ENCODE measurements at places on chromosomes 7 and 10.
A peak's percentile ranks its signal among the peaks of the same experiment; 100 is the strongest.

GRCh38 chr10:88213065-88213605 is 349.7 kb downstream of the PTEN start:
- no peak for DNase-seq

DNA sequence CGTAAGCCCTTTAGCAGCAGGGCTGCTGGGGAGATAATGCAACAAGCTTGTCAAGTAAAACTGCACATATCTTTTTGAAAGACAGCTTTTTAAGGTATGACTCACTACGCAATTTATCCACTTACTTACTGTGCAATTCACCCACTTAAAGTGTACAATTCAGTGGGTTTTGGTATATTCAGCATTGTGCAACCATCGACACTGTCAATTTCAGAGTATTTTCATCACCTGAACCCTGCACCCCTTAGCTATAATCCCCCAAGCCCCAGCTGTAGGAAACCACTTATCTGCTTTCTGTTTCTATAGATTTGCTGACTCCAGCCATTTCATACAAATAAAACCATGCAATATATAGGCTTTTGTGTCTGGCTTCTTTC is 168.0 kb downstream of the PTPN20 start:
- no peak for DNase-seq

DNA sequence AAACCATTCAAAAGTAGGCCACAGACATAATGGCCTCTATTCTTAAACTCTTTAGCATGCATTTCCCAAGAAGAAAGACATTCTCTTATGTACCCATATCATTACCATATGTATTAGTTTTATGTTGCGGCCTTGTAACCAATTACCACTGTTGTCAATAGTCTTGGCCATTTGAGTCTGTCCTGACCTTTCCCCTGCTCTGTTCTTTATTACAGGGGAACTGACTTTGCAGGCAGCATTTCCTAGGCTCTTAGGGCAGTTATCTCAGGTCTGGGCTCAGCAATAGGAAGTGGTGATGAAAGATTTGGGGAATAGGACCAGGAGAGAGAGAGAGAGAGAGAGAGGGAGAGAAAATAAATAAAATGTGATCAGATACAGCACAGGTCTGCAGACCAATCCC is 194.5 kb upstream of the LRGUK start:
- DNase-seq: no peak

DNA sequence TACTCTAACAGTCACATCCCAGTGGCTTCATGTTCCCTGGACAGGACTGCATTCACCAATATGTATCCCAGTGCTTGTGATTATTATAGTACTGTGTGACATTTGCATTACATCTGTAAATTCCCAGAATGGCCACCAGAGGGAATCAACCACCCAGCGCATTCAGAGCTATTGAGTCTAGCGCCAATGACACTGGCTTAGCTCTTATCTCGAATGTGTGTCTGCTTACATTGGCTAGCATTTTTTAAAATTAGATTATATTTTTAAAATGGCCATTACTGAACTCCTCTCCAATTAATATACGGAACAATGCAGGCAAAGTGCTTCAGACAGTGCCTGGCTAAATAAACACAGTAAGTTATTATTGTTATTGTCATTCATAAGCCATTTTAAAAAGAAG is 36.3 kb downstream of the TRIL start:
- DNase-seq: peak; percentile 39

DNA sequence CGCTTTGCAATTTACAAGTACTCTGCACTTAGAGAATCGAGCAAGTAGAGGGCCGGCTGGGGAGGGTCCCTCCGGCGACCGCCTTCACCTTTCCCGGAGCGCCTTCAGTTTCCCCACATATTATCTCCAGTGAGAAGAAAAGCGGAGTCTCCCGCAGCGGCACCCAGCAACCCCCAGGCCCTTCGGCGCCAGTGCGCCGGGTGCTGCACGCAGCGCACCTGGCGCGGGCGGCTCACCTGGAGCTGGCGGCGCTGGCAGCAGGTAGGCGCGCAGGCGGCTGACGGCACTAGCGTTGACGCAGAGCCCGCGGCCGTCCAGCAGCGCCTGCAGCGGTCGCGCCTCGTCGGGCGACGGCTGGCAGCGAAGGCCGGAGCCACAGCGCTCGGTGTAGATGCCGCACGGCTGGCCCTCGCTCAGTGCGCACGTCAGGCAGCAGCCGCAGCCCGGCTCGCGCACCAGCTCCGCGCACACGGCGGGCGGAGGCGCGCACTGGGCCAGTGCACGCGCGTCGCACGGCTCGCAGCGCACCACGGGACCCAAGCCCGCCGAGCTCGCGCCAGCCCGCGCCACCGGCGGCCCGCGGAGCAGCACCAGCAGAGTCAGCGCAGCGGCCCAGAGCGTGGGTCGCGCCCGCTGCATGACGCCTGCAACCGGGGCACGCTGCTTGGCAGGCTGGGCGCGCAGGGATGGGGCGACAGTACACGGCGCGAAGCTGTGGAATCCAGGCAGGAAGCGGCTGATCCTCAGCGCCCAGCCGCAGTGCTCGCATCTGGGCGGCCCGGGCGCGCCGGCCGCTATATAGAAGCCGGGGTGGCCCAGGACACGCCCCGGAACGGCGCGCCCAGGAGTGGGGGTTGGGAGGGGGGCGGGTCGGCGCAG is at the start of gene IGFBP3:
Gene IGFBP3 (minus strand): TSS at position 771 of the 879 bp plus-strand sequence. CDS start 132 bp downstream, at position 639.
- no peak for DNase-seq

- no peak for DNase-seq
Measured at GRCh38 chr7:116339564-116339963, 129.2 kb downstream of the TES start.

GRCh38 chr10:91642831-91643692 is 10.2 kb upstream of the PPP1R3C start:
- no peak for DNase-seq

- no peak for DNase-seq
Measured at GRCh38 chr7:108360058-108360800, 96.0 kb downstream of the NRCAM start.

- peak; percentile 85 for DNase-seq
Measured at GRCh38 chr10:132447446-132448247, 50.6 kb downstream of the PWWP2B start.

DNA sequence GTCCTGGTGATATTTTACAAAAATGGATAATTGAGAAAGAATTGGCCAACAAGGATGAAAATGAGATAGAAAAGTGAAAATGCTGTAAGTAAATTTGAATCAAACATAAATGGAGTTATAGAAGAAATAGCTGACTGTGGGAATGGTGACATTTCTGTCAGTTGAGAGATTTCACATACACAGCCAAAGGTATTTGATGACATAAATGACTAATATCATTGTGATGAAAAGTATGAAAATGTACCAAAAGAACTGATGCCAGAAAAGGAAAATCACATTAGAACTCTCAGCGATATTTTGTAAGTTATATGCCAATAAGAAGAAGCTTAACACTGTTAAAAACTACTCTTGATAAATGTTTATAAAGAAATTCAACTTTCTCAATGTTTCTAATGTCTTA is 54.9 kb downstream of the TFPI2 start:
- no peak for DNase-seq

- no peak for DNase-seq
Measured at GRCh38 chr7:42930889-42931288, 1.1 kb downstream of the PSMA2 start.

DNA sequence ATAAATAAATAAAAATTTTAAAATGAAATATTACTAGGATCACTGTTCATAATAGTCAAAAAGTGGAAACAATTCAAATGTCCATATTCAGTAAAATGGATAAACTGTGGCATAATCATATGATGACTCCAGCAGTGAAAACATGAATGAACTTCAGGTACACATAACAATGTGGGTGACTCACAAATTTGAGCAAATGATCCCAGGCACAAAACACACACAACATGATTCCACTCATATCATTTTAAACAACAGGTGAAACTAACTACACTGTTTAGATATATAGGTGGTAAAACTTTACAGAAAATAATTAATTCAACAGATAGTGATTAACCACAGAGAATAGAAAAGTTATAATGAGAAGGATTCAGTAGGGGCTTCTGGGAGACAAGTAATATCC is 14.7 kb upstream of the SAMD8 start:
- DNase-seq: no peak

DNA sequence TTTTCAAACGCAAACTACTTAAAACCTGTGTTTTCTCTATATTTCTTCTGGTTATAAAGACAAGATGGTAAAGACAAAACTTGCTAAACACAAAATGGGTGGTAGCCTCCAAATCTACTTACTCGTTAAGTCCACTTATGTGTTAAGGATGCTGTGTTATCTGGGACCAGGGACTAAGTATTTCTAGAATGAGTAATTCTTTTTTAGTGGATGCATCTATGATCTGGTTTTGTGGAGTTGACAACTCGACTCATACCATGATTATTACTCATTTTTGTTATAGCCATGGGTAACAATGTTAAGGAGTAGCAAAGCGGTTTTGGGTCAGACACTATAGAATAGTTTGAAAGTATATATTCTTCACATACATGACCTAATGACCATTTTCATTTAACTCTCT is 239.5 kb upstream of the FOXP2 start:
- no peak for DNase-seq

- DNase-seq: no peak
Measured at GRCh38 chr7:57821438-57822382, 371.7 kb downstream of the ZNF716 start.

DNA sequence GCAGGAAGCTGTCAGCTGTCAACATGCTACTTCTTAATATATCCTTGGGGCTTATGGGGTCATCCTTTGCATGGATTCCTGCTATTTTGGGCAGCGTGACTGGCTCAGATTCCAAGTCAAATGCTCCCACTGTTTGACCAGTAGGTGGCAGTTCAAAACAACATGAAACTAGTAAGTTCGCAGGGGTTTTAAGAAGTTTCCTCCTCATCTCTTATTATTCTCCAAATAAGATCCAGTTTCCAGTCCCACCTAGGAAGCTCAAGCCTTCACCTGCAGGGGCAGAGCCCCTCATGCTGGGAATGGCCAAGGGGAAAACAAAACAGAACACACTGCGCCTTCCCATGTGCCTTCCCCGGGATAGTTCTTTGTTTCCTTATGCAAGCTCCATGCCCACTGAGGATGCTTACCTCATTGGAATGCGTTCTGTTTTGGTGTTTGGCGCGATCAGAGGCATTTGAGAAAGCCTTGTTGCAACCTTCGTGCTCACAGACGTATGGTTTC is 259.8 kb downstream of the GLI3 start:
- DNase-seq: no peak

DNA sequence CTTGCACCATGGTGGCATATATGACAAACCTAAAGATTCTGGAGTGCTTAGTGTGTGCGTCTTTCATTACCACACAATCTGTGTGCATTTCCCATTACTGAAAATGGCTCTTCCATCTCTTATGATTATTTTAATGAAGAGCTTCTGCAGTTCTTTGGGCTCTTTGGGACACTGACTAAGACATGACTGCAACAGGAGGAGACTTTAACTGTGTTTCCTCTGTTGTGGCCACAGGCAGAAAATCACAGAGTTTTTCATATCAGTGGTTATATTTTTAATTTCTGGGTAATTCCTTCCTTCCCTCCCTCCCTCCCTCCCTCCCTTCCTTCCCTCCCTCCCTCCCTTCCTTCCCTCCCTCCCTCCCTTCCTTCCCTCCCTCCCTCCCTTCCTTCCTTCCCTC is 58.1 kb downstream of the WNT2 start:
- DNase-seq: no peak

GRCh38 chr7:127979728-127980126 is 51.5 kb downstream of the LRRC4 start:
- no peak for DNase-seq

DNA sequence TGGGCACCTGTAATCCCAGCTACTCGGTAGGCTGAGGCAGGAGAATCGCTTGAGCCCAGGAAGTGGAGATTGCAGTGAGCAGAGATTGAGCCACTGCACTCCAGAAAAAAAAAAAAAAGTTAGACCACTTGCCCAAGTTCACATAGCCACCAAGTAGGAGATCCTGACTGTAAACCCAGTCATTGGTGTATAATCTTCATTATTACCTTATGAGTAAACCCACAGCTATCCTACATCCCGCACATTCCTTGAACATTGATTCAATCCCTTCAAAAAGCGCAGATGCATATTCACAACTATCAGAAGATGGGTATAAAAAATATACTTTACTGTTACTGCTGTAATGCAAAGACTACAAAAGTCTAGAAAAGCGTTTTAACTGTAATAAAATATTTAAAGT is 512.9 kb downstream of the SUGCT start:
- DNase-seq: no peak

DNA sequence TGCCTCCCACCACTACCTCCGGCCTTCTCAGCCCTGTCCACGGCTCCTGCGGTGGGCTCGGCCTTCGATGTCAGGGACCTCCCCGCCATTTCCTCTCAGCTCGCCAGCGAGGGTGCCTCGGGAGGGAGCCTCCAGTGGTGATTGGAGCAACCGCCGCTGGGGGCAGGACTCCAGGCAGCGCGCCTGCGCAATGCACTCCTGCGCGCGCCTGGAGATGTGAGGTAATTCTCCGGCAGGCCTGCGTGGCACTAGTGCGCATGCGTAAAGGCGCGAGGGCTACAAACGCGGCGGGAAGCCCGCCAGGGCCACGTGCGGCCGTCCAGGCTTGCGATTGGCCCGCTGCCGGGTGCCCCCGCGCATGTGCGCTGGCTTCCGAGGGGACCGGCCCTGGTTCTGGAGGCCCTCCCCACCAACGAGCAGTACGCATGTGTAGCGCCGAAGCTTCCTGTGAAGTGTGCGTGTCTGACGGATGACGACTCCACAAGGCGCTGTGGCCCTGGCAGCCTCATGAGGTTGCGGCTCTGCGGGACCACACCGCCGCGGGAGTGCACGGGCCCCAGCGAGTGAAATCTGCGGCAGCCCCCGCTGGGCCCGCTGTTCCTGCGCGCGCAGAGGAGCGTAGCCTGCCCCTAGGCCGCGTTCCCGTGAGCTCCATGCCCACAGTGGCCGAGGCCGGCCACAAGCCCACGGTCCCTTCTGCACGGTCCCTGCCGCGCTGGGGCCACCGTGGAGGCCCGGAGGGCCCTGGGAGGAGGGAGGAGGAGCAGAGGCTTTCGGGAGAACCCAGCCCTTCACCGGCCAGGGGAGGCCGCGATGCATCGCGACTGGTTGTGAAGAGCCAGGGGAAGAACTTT is at the start of gene SYCE1:
Gene SYCE1 (minus strand): TSS at position 143 of the 854 bp plus-strand sequence. CDS start 54 bp downstream, at position 89.
- no peak for DNase-seq

- no peak for DNase-seq
Measured at GRCh38 chr7:106246902-106247711, 37.7 kb downstream of the NAMPT start.

GRCh38 chr7:2908103-2908683 is 64.1 kb upstream of the GNA12 start:
- no peak for DNase-seq

GRCh38 chr7:23353172-23353571 is 54.0 kb downstream of the MALSU1 start:
- no peak for DNase-seq

DNA sequence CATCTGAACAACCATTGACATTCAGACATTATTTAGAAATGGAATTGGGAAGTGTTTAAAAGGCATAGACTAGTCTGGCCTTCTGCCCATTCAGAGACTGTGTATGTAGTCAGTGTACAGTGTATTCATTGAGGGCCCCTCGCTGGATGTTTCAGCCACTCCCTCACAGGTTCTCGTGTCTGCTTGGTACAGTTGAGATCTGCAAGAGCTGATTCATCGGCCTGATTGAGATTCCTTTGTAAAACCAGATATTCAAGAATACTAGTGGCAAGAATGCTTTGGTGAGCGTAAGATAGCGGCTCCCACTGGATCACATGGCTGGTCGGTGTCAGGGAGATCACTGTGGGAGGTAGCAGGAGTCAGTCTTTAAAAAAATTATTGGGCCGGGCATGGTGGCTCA is 119.5 kb downstream of the TCF7L2 start:
- DNase-seq: no peak

GRCh38 chr10:124572751-124573150 is 111.1 kb downstream of the LHPP start:
- no peak for DNase-seq

Measured in stimulated activated CD8-positive, alpha-beta memory T cell treated with anti-CD3 and anti-CD28 coated beads, Interleukin-4, amount 100 ng/mL, for 48 hours (primary cell).